ENCODE measurements at places on chromosomes 6 and 20.

- no peak for DNase-seq
Observed at GRCh38 chr6:39855356-39855995, 63.3 kb downstream of the DAAM2 start.

GRCh38 chr20:25043499-25044260, 14.3 kb downstream of the ACSS1 start:
- no peak for DNase-seq

GRCh38 chr20:63328026-63328700, 33.0 kb downstream of the CHRNA4 start:
- no peak for DNase-seq

DNA sequence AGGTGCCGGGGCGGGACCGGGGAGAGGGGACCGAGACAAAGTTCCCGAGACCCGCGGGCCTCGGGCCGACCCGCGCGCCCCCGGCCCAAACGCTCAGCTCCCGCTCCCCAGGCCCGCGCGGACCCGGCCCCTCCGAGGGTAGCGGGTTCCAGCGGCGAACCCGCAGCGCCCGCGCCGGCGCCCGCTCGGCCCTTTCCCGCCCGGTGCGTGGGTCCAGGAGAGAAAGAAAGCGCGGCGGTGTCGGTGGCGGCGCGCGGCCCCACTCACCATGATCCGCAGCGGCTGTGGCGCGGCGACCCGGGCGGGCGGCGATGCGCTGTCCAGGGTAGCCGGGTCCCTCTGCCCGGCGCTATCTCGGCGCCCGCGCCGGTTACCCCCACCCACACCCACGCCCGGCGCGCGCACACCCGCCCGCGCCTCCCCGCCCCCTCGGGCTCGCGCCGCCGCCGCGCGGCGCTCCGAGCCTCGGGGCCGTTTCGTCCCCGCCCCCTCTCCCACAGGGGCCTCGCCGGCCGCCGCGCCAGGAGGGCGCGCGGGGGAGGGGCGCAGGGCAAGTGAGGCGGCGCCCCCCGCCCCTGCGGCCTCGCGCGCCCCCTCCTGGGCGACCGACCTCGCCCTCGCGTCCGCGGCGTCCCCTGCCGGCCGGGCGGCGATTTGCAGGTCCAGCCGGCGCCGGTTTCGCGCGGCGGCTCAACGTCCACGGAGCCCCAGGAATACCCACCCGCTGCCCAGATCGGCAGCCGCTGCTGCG, at the start of gene ELOVL2:
Gene ELOVL2, minus strand, starts transcription at position 345 of the 751 bp plus-strand sequence. Its CDS starts 75 bp downstream, at position 270.
- no peak for DNase-seq
